Osteoblast (primary cell): ENCODE measurements at places on chromosomes 7 and 10.

- no peak overlapping the region for H3K4me3 ChIP-seq
- peaks cover 88% of the 10 kb centered on the region for H3K27me3 ChIP-seq
- peak; percentile 96 for DNase-seq
- peaks cover 4% of the 10 kb centered on the region for H3K4me1 ChIP-seq
- no peak overlapping the region for H3K27ac ChIP-seq
- H3K36me3 ChIP-seq: no peaks in the 10 kb centered on the region
Measured at GRCh38 chr10:100728928-100729861, 16.2 kb upstream of the PAX2 start.

DNA sequence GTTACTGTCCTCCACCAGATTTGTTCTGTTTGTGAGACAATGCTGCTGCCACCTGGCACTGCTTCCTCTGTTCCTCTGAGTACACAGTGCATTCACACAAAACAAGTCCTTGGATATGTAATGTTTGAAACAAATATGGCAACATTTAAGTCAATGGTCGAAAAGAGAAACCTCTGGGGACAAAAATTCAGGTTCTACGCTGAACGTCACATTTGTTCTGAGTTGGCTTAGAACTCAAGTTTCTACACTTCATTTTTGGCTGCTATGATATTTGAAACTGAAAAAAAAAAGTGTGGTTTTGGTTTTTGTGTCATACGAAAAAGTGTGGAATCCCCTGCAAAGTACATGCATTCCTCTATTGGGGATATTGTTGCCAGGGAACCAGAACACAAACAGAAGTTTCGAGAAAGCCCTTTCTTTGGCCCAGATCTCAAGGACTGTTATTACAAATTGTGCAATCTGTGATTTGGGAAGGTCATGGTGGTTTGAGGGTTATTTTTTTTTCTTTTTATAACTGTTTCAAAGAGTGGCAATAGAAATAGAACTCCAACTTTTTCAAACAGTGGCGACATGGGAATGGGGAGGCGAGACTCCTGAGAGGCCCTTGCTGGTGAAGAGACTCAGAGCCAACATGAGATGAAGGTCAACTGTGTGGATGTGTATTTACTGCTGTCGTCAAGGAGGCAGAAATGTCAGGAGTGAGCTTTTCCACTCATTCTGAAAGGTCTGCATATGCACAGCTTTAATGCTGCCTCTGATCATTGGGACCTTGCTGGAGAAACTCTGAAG lies 127.5 kb downstream of the CUBN start:
- H3K4me3 ChIP-seq: peak overlapping the region; percentile 7
- no peaks in the 10 kb centered on the region for H3K36me3 ChIP-seq
- no peaks in the 10 kb centered on the region for H3K27me3 ChIP-seq
- H3K4me1 ChIP-seq: peaks cover 42% of the 10 kb centered on the region

- no peak overlapping the region for H3K4me3 ChIP-seq
- no peaks in the 10 kb centered on the region for H3K36me3 ChIP-seq
- H3K27me3 ChIP-seq: no peaks in the 10 kb centered on the region
- H3K4me1 ChIP-seq: no peaks in the 10 kb centered on the region
- DNase-seq: peak; percentile 8
Measured at GRCh38 chr7:121774563-121774962, 98.4 kb upstream of the PTPRZ1 start.

DNA sequence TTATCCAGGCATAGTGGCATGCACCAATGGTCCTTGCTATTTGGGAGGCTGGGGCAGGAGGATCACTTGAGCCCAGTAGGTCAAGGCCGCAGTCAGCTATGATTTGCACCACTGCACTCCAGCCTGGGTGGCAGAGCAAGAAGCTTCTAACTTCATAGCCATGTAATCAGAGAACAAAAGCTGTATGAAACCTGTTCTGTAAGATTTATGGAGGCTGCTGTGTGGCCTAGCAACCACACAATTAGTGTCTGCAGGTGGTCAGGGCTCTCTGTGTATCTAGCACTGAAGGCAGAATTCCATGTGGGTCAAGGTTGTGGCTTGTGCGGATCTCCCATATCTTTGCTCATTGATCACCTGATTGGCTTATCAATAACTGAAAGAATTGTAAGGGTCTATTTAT lies 221.5 kb upstream of the FOXK1 start:
- H3K27me3 ChIP-seq: no peaks in the 10 kb centered on the region
- no peak overlapping the region for H3K27ac ChIP-seq
- no peaks in the 10 kb centered on the region for H3K4me1 ChIP-seq
- no peaks in the 10 kb centered on the region for H3K36me3 ChIP-seq
- DNase-seq: no peak

DNA sequence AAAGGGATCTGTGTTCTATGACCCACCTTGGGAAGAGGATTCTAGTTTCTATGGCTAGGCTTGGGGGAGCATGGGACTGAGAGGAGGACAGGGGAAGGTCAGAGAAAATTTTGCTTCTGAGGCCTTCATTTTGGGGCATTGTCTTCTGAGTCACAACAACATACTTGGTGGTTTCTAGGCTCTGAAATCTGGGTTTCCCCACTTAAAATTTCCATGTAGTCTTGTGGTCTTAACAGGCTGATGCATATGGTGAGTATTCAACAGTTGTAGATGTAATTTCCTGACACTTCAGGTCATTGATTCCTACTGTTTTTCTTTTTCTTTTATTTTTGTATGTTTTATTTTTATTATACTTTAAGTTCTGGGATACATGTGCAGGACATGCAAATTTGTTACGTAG lies 88.5 kb downstream of the ANKRD7 start:
- no peaks in the 10 kb centered on the region for H3K36me3 ChIP-seq
- no peak overlapping the region for H3K27ac ChIP-seq
- no peaks in the 10 kb centered on the region for H3K27me3 ChIP-seq
- H3K4me3 ChIP-seq: no peak overlapping the region
